Upper lobe of right lung (tissue), 1 donor: ENCODE measurements at places on chromosomes 2 and 18. TPM values are rescaled to one million over a fixed set of nuclear protein-coding genes. Genes with fewer than 3 reads are reported as not detected.

DNA sequence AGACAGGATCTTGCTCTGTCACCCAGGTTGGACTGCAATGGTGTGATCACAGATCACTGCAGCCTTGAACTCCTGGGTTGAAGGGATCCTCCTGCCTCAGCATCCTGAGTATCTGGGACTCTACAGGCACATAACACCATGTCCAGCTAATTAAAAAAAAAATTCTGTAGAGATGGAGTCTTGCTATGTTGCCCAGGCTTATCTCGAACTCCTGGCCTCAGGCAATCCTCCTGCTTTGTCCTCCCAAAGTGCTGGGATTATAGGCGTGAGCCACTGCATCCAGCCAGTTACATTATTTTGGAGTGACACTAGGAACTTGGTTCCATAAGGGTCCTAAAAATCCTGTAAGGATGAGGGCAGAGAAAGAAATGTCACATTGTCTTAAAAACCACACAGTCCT lies 89.1 kb upstream of the ZFP36L2 start:
- H3K4me3 ChIP-seq, result no peak overlapping the region
- DNase-seq, result no peak
- peaks cover 18% of the 10 kb centered on the region for H3K4me1 ChIP-seq
- no peaks in the 10 kb centered on the region for H3K27me3 ChIP-seq
- H3K27ac ChIP-seq, result no peak overlapping the region

DNA sequence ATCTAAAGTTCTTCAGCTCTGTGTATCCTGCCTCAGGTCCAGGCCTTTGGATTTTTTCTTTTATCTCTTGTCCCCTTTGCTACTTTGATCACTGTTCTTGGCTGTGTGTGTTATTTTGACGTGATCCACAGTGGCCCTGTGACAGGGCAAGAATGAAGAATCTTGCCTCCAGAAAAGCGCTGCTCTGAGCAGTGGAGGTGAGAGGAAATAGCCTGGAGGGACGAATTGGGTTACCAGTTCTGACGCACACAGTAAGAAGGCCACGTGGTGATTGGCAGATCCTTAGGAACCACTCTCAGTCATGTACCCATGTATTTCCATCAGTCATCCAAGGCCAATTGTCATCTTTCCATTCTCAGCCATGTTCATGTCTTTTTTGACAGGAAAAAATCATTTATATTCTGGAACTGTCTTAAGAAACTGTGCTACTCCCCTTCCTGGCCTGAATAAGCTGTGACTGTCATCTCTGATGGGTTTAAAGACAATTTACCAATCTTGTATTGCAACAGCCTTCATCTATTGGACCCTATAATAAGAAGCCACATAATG lies 47.6 kb downstream of the MAPK4 start:
- DNase-seq, result no peak
- no peak overlapping the region for H3K4me3 ChIP-seq
- no peaks in the 10 kb centered on the region for H3K36me3 ChIP-seq
- H3K27ac ChIP-seq, result no peak overlapping the region

GRCh38 chr2:47031909-47032668 lies 116.5 kb upstream of the MCFD2 start:
- H3K27ac ChIP-seq, result peak overlapping the region; percentile 87
- no peaks in the 10 kb centered on the region for H3K27me3 ChIP-seq
- peaks cover 47% of the 10 kb centered on the region for H3K36me3 ChIP-seq
- no peak for DNase-seq

- no peaks in the 10 kb centered on the region for H3K36me3 ChIP-seq
- no peak for DNase-seq
- H3K27ac ChIP-seq, result no peak overlapping the region
- no peaks in the 10 kb centered on the region for H3K4me1 ChIP-seq
- H3K27me3 ChIP-seq, result no peaks in the 10 kb centered on the region
- no peak overlapping the region for H3K4me3 ChIP-seq
Measured at GRCh38 chr18:837922-838321, 25.9 kb upstream of the YES1 start.

DNA sequence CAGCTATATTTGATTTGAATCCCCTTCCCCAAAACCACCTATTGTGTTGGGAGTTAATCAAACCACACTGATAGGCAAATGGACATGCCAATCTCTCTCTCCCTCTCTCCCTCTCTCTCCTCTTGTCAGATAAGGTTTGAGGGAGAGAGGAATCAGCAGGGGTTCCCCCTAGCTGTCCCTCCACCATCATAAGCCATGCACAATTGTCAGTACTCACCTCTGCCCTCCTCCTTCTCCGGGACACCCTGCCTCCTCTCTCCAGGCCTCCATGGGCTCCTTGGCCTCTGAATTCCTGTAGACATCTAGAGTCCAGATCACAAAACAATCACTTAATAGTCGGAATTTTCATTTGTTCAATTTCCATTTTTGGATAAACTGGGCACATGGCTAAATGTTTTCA lies 243.7 kb upstream of the RAB12 start:
- H3K27me3 ChIP-seq, result no peaks in the 10 kb centered on the region
- H3K4me3 ChIP-seq, result no peak overlapping the region
- H3K36me3 ChIP-seq, result no peaks in the 10 kb centered on the region
- H3K4me1 ChIP-seq, result peaks cover 7% of the 10 kb centered on the region

GRCh38 chr18:63111671-63112402 lies 207.7 kb downstream of the BCL2 start:
- no peak overlapping the region for H3K4me3 ChIP-seq
- no peak for DNase-seq
- H3K36me3 ChIP-seq, result no peaks in the 10 kb centered on the region
- H3K27me3 ChIP-seq, result no peaks in the 10 kb centered on the region

Gene SDC1
- 148 TPM for total RNA-seq

Gene RAB6C
- not detected for total RNA-seq

Gene DSG4
- total RNA-seq, result not detected

Gene LIMS2
- total RNA-seq, result 161 TPM

Gene MC4R
- total RNA-seq, result not detected

Gene MAPK4
- total RNA-seq, result 7.0 TPM

Gene AOX1
- 24.3 TPM for total RNA-seq

Gene FRZB
- total RNA-seq, result 14.0 TPM

Gene IL37
- total RNA-seq, result not detected

Gene FOXD4L1
- 0.78 TPM for total RNA-seq
